Inflammatory macrophage (primary cell): ENCODE measurements at places on chromosomes 11 and 22.
A peak's percentile ranks its signal among the peaks of the same experiment; 100 is the strongest.

DNA sequence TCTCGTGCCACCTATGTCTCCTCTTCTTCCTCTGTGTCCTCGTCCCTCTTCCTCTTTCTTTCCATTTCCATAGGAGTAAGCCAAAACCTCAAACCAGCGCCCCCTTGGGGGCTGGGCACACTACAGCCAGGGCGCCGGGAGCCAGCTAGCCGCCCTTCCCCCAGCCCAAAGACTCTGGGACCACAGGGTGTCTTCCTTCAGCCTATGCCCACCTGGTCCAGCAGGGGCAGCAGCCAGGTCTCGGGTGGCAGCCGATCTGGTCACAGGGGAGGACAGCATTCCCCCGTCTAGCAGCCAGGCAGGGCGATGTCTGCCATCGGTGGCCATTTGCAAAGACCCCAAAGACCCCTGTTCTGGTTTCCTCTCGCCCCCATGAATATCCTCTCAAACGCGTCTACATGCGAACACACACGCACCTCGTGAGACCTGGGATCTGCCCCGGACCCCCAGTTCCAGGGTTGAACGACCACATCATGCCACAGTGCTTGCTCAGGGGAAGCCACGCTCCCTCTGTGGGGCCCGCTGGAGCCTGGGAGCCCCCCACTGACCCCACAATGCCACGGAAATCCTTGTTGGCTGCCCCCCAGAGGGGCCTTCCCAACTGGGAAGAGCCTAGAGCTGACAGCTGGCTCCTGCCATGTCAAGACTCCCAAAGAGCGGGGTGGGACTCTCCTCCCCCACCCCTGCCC lies 546.0 kb upstream of the CCDC179 start:
- no peak for DNase-seq

- DNase-seq, result no peak
These were observed 545.9 kb upstream of the ARHGAP42 start for GRCh38 chr11:100141201-100141600.

GRCh38 chr11:64809781-64810241 lies 540 bp downstream of the MEN1 start:
- no peak for DNase-seq

DNA sequence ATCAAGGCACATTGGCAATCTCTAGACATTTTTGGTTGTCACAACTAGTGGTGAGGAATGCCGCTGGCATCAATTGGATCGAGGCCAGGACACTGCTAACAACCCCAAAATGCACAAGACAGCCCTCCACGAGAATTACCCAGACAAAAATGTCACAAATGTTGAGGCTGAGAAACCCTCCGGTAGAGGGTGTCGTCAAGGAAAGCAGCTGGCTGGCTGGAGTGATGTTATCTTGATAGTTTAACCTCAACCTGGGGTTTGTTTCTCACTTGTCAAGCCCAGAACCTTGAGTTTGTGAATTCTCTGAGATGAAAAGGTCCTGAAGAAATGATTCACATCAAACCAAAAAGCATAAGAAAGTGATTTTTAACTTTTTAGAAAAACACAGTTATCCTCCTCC lies 21.1 kb upstream of the TMPRSS13 start:
- DNase-seq, result peak; percentile 30

- DNase-seq, result no peak
These were observed 17.9 kb downstream of the USH1C start for GRCh38 chr11:17526326-17526725.

GRCh38 chr11:10604340-10604748 lies 35.9 kb upstream of the LYVE1 start:
- DNase-seq, result no peak

DNA sequence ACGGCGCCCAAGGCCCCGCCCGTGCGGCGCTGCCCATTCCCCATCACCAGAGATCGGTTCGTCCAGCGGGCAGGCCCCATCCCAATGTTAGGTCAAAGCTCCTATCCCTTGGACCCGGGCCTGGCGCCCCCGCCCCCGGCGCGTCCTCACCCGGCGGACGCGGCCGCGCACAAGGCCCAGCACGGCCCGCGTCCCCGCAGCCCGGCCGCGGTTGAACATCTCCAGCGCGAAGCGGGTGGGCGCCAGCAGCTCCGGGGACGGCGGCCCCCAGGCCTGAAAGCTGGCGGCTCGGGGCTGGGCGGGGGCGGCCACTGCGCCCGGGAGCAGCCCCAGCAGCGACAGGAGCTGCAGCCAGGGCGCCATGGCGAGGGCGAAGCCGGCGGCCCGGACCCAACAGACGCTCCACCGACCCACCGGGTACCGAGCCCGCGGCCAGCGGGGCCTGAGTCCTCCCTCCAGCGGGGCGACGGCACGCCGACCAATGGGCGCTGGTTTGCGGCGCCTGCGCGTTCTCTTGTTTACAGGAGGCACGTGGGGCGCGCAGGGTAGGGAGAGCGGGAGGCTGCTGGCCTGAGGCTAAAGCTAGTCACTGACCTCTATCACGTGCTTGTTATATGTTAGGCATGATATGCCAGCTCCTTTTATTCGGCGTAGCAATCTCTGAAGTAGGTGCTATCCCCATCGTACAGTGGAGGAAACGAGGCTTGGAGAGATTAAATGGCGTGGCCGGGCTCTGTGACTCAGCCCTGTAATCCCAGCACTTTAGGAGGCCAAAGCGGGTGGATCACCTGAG lies at the start of gene CTSF:
Gene CTSF (minus strand): TSS at position 483 of the 793 bp plus-strand sequence. CDS start 120 bp downstream, at position 363.
- DNase-seq, result peak; percentile 79

- DNase-seq, result no peak
These were observed 20.0 kb upstream of the LINC01488 start for GRCh38 chr11:69461272-69461962.
